ENCODE measurements at places on chromosomes 16 and 17. TPM values are rescaled to one million over a fixed set of nuclear protein-coding genes. Genes with fewer than 3 reads are reported as not detected.

KRT40 gene
- polyA plus RNA-seq, result not detected

FOXC2 gene
- polyA plus RNA-seq, result 37.9 TPM

WDR90 gene
- polyA plus RNA-seq, result 38.1 TPM

P2RX1 gene
- polyA plus RNA-seq, result 1.5 TPM

ODAD4 gene
- polyA plus RNA-seq, result 8.5 TPM

CDH8 gene
- polyA plus RNA-seq, result 3.5 TPM

MFSD6L gene
- 3.7 TPM for polyA plus RNA-seq

SLC35G3 gene
- polyA plus RNA-seq, result not detected

GPR139 gene
- polyA plus RNA-seq, result not detected

CCL3 gene
- not detected for polyA plus RNA-seq

TOP3A gene
- polyA plus RNA-seq, result 60.8 TPM

OTOP2 gene
- not detected for polyA plus RNA-seq

CNGB1 gene
- 0.08 TPM for polyA plus RNA-seq

DHRS7C gene
- polyA plus RNA-seq, result not detected
